ENCODE measurements at places on chromosomes 4 and X.
A peak's percentile ranks its signal among the peaks of the same experiment; 100 is the strongest.

- no peak for DNase-seq
Observed at GRCh38 chr4:55329012-55329411, 17.0 kb upstream of the SRD5A3 start.

- no peak for DNase-seq
Observed at GRCh38 chrX:39564751-39565150, 533.0 kb downstream of the BCOR start.

DNA sequence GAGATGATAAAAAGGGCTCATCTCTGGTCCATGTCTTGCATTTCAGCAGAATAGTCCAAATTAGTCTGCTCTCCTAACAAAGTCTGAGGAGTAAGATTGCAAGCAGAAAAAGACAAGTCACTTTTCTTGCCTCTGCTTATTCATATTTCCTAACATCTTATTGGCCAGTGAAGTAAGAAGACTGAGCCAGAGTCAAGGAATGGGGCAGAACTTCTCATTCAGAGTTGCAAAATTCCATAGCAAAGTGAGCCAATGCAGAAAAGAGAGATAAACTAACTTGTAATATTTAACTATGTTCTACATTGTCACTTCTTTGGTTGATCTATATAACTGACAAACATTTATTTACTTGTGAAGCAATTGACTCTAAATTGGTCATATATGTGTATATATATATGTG is 2304.0 kb downstream of the ARAP2 start:
- no peak for DNase-seq

DNA sequence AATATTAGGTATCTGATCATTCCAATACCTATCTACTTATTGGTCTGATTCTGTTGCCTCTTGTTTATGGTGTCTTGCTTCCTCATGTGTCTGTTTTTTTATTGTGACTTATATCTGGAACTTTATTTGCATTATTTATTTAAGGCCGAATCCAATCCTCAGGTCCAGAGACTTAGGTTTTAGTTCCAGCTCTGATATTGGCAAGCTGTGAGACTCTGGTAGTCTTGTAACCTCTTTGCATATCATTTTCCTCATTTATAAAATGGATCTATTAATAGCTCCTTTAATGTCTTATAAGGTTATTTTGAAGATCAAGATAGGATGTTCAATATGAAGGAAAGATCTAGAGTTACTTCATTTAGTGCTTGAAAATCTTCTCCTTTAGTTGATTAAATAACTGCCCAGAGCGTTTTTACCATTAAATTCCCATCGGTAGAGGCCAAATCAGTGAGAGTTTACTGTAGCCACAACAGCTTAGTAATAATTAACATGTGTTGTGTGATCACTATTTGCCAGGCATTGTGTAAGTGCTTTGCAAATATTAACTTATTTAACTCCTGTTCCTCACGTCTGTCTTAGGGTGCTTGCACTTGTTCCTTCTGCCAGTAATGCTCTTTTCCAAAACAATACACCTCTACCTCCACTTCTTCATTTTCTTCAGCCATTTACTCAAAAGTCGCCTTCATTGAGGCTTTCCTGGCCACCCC is 82.2 kb downstream of the CC2D2A start:
- no peak for DNase-seq

- no peak for DNase-seq
Observed at GRCh38 chr4:38310446-38311043, 350.3 kb downstream of the PTTG2 start.

- DNase-seq, result no peak
Observed at GRCh38 chr4:187172340-187172761, 448.7 kb upstream of the FAT1 start.

DNA sequence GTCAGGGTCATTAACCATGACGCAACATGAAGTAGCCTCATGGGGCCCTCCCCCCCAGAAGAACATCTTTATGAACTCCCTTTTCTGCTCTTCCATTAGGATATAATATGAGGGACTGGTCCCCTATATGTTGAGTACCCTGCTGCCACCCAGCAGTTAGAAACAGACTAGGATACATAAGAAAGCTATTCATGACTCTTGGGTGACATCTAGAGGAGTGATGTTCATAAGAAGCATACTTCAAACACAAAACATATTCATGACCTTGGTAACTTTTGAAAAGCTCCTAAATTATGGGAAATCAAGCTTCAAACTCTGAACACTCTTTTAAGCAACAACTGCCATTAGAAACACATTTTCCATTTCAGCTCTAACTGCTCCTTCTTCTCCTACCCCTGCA is 155.2 kb upstream of the SPIN4 start:
- no peak for DNase-seq

DNA sequence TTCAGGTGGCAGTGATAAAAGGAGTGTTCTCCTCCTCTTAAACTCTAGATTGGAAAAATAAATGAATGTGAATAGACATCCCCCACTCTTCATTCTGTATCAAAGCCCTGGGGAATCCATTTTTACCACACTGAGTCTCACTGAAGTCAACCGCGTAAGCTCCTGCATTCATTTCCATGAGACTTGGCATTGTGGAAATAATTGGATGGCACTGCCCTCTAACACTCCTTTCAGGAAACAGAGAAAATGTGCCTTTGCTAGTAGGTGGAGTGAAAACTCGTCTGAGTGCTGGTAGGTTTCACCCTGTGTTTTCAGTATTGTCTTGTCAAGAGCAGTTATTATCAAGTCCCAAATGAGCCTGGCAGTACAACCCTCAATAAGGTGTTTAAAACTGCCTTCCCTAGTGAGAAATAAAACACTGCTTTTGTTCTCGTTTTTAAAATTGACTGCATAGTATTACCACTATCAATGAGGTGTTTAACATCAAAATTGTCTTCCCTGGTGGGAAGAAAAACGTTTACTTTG is 9.7 kb upstream of the CDKN2AIP start:
- DNase-seq, result no peak

DNA sequence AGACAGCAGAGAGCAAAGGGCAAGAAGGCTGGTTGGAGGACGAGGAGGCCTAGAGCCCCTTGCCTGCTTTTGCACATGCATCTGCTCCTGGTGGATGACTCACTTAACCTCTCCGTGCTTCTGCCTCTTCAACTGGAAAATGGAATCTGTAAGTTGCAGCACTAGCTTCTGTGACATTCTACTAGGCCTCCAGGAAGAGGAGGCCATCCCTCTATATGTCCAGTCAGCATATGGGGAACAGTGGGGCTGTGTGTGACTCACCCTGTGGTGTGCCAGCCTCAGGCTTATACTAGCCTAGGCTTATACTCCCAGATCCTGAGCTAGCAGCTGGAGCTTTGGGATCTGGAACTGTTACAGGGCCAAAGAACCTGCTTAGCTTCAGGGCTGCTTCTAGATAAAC is 36.0 kb downstream of the RTL9 start:
- DNase-seq, result no peak

DNA sequence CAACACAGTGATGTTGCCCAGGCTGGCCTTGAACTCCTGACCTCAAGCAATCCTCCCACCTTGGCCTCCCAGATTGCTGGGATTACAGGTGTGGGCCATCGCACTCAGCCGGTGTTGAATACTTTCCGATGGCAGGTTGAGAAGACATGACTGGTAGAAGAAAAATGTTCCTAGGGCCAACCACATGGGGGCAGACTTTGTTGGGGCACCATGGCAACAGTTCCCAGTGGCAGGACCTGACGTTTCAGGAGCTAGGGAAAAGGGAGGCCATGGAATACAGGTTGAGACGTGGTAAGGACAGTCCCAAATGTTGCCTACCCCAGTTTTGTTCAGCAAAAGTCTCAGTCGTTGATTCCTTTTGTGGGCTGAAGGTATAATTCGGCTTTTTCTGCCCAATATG is 134.6 kb downstream of the ASMT start:
- DNase-seq, result no peak

DNA sequence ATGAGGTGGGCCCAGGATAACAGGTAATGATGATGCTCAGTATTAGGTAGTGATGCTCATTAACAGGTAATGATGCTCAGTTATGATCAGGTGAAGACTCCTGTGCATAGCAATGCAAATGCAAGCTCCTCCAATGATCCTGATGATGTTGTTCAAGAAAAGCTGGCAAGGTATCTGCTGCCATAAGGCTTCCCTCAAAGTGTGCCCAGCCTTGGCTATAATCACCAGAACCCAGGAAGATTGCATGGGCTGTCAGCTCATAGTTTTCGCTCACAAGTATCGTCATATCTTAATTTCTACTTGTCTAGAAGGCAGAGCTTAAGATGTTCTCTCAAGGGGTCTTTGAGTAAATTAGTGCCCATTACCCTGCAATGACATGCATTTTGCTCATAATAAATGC is 366.2 kb upstream of the CLNK start:
- DNase-seq, result no peak

- peak; percentile 42 for DNase-seq
Observed at GRCh38 chr4:8439914-8440491, 520 bp downstream of the ACOX3 start.

- DNase-seq, result no peak
Observed at GRCh38 chr4:112094330-112094729, 50.9 kb upstream of the FAM241A start.

GRCh38 chrX:137227151-137227550 is 193.4 kb upstream of the GPR101 start:
- DNase-seq, result no peak

GRCh38 chr4:118825799-118826198 is 10.1 kb downstream of the SEC24D start:
- DNase-seq, result no peak

- DNase-seq, result no peak
Observed at GRCh38 chrX:47297874-47298273, 65.1 kb downstream of the USP11 start.

DNA sequence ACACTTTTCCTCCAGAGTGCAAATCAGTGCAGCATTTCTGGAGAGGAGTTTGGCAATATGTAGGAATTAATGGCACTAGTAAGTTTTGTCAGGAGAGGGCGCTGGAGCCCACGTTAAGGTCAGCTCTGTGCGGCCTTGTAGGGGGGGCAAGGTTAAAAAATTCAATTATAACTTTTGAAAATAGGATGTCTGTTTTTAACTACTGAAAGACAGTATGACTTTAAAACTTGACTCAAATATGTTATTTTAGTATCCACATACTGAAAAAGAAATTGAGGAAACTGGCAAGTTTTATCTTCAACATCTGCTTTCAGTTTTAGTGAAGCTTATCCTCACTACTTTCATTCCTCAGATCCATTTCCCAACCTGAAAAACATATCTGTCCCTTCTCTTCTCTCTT is 30.9 kb upstream of the HSD17B13 start:
- DNase-seq, result peak; percentile 3

DNA sequence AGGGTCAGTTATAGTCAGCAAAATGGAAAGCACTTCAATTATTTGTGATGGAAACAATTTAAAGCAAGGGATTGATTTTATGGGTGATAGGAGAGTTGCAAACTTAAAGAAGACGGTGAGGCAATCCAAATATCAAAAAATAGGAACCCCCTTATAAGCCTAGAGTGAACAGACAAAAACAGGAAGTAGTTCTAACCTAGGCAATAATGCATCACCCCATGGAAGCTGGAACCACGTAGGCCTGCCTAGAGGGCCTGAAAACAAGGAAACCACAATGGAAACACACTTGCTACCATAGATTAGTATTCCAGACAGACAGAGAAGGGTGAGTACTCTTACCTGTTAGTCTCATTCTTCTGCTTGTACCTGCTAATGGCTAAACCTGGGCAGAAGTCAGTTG is 13.5 kb upstream of the GK2 start:
- DNase-seq, result no peak

DNA sequence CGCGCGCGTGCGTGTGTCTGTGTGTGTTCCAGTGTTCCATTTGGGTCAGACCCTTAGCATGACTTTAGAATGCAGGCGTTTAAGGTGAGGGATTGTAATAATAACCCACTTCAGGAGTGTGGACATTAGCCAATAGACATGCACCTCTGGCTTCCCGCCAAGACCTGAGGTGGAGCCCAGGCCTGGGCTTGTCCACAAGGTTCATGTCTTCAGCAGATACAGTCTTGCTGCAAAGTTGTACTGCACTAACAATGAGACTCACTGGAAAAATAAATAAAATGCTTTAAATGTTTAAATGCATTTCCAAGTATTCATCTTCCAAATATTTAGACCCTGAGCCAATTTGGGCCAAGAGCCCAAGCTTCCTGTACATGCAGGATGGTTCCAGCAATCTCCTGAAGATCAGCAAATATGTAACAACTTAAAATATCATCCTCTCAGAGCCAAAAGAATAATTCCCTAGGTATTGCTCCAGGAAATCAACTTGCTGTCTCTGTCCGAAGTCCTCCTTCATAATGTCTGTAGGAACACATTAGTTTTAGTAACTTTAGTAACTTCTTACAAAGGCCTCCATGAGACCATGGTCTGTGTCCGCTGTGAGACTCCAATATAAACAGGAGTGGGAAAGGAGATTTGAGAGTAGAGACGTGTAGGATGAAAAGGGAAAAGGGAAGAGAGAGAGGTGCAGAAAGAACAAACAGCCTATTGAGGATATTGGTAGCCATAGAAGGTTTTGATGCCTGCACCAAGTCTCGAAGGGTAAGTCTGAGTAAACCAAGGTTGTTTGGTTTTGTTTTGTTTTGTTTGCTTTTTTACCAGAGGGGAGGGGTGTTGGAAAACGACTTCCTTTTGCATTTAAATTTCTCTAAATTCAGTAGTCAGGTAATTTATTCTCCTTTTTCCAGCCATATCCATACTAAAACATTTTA is 98.5 kb upstream of the KLF3 start:
- peak; percentile 72 for DNase-seq

GRCh38 chr4:16909281-16909680 is 10.8 kb upstream of the LDB2 start:
- DNase-seq, result no peak

- no peak for DNase-seq
Observed at GRCh38 chr4:95107635-95108034, 349.9 kb downstream of the BMPR1B start.

- no peak for DNase-seq
Observed at GRCh38 chrX:69815063-69815462, 199.2 kb downstream of the EDA start.

DNA sequence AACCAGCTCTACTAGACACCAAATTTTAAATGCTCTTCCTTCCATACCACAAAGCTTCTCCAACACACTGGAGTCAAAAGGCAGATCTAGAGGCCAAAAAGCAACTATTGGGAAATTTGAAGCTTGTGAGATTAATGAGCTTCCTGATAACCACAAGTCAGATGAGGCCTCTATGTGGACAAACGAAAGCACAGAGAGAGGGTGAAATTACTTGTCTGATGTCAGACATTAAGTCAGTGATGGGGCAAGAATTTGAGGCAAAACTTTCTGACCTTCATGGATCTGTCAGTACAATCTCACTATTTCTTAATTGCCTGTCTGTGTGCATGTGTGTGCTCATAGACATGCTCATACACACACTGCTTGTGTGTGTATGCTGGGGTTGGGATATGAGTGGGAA is 103.6 kb downstream of the GUCY2F start:
- DNase-seq, result no peak

GRCh38 chr4:113739197-113739596 is 22.3 kb downstream of the CAMK2D start:
- no peak for DNase-seq

DNA sequence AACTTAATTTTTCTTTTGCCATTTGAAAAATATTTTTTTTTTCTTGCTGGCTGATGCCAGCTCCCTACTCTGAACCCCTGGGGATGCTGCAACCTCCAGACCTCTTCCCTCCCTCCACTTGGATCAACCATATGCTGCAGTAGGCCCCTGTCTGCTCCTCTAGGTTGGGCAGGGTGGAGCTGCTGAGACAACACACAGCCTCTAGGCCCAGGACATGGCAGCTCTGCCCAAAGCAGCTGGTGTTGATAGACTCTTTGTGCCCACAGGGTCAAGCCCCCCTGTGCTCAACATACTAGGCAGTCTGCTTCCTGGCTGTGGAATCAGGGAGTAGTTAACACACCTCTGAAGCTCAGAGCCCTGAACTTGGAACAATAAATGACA is 19.9 kb upstream of the CLNK start:
- no peak for DNase-seq

All from NCI-H2029 treated with DMSO at 0.1 percent for 48 hours (cell line).